ENCODE measurements at places on chromosomes 12 and 14.

- DNase-seq, result no peak
These were observed 77.6 kb upstream of the DACT1 start for GRCh38 chr14:58560208-58560607.

DNA sequence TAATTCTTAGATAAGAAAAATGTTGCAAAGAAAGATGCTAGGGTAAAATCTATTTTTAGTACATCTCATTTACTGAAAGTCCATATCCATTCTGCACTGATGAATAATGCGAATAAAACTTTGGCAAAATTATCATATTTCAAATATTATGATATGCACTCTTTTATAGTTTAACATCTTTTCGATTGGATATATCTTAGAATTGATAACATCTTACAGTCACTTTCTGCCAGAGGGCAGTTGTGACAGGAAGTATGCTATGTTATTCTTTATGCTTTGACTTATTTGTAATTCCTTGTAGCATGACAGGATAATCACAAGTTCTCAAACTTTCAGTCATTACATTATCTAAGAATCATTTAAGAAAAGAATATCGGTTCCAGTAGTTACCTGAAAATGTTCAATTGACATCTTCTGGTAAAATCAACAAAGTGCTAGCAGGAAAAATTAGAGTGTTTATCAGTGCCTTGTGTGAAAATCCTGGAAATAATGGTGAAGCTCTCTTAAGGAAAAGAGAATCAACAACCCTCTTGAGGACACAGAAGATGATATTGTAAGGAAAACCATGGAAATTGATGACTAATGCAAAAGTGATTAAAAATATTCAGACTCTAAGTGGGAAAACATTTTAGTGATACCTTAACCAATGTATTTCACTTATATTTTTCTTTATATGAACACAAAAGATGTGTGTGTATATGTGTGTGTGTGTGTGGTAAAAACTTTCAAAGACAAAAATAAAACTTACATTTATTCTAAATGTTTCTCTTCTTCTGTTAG lies 95.5 kb downstream of the SLC6A15 start:
- DNase-seq, result no peak

DNA sequence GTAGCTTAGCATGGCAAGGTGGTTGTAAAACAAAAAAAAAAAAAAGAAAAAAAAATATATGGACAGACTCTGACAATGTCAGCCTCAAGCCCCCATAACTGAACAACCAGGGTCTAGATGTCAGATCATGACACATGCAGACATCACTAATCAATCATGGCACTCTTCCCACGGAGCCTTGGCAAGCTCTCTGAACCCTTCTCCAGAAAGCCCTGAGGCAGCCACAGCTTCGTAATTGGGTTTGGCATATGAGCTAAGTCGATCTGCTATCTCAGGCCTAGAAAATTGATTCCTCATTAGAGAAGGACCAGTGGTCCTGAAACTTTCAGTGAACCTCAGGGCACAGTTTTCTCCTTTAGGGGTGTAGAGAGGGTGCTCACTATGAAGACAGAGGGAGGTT lies 112.2 kb downstream of the GPR135 start:
- DNase-seq, result no peak

DNA sequence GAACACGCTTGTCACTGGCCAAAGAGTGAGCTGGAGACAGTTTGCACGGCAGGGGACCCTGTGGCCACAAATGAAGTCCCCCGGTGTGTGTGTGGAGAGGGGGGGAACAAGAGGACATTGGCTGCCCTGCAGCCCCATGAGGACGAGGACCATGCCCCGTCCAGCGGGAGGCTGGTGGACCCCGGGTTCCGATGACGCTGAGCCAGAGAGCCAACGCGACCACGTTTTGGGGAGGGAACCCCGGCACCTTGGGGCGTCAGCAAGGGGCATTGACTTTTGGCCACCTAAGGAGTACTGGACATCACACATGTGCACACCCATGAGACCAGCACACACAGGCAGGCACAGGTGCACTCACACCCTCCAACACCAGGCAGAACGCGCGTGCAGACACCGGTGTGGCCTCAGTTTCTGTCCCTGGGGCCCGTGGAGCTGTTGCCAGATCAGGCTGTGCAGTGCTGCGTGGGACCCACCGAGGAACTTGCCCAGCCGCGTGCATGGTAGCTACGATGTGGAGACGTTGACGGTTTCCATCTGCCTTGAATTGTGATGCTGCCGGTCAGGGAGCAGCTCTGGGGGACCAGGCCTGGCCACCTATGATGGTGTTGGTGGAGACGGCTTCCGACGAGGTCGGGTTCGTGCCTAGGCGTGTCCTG lies 26.5 kb downstream of the NOC4L start:
- peak; percentile 63 for DNase-seq

GRCh38 chr12:69028941-69029729 lies 96.2 kb upstream of the CPM start:
- no peak for DNase-seq

DNA sequence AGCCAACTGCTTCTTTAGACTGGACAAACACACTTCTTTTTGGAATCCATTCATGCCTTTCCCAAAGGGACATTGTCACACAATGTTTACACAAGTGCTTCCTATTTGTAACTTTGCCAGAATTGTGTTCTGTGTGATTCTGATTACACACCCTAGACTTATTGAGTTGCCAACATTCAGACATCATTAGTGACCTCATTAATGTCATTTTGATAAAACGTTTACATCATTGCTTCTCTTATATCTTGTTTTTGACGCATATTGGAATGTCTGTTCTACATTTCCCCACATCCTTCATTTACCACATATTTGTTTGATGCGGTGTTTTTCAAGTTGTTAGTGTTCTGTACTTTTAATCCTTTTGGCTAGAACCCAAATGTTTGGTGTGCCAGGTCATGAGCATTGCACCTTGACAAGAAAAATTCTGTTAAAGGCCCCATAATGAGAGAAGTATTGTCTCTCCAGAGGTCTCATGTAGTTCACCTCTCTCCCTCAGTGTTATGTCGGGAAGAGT lies 305.5 kb downstream of the AEBP2 start:
- no peak for DNase-seq

DNA sequence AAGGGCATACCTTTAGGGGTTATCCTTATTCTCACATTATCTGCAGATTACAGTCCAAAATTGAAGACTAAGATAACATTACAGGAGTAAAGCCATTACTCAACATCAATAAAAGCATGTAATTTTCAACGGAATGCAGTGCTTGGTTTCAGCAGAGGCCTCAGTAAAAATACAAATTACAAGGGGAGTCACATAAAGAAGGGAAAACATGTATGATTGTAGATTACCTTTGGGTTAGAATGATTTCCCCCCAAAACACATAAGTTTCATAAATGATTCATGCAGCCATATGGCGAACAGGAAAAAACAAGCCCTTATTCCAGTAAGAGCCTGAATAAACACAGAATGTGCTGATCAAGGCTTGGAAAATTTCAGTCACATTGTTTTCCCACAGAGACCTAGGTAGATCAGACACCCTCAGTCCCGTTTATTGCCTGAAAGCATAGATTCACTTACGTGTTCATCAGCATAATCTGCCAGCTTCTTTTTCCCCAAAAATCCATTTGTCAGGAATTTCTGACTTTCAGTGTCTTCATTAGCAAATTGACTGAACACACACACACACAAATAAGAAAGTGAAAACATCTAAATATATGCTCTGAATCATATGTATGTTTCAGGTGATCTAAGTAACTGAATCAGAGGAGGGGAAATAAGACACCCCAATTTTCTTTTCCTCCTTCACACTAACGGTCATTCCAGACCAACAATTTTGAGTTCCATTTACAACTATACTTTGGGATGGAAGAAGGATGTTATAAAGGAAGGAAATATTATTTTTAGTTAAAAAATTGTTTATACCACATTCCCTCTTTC lies 37.5 kb downstream of the SLC38A4 start:
- DNase-seq, result no peak

DNA sequence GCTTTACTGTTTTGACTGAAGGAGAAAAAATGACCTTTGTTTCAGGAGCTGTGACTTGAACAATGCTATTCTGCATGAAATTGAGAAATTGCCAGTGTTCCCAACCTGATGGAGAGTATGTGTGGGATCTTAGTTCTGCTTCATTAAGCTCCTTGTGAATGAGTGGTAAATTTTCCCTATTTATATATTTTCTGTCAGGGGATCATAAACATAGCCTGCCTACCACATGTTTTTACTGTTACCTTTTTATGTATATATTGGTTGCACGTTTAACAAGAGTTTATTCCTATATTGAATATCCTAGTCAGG lies 271.7 kb downstream of the PDZRN4 start:
- no peak for DNase-seq

DNA sequence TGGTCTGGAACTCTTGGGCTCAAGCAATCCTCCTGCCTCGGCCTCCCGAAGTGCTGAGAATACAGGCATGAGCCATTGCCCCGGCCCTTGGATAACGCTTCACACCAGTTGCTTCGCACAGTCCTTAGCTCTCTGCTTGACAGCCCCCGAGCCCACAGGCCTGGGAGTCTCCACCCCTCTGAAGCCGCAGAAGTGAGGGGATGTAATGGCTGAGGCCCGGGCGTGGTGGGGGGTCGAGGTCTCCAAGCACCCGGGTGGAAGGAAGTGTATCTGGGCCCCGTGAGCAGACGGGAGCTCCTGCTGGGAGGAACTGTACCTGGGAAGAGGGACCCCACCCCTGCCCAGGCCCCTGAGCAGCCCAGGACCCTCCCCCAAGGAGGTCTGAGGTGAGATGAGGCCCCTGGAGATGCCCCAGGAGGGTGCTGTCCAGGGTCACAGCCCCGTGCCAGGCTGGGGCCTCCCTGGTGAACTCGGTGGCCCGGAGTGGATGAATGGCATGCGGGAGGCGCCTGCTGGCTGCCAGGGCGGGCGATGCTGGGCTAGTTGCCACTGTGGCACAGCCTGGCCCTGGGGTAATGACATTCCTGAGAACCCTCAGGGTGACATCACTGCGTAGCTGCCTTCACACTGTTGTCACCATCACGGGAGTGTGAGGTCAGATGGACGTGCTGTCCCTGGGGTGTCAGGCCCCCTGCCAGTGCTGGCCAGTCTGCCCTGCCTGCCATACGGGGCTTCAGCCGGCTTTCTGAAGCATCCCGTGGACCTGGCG lies 48.9 kb downstream of the KIF26A start:
- no peak for DNase-seq

GRCh38 chr14:63543000-63543825 lies at the start of gene PPP2R5E:
TSS of gene PPP2R5E (minus strand) at chr14:63543377. CDS start at chr14:63539685, 3,692 bp downstream.
- peak; percentile 98 for DNase-seq

DNA sequence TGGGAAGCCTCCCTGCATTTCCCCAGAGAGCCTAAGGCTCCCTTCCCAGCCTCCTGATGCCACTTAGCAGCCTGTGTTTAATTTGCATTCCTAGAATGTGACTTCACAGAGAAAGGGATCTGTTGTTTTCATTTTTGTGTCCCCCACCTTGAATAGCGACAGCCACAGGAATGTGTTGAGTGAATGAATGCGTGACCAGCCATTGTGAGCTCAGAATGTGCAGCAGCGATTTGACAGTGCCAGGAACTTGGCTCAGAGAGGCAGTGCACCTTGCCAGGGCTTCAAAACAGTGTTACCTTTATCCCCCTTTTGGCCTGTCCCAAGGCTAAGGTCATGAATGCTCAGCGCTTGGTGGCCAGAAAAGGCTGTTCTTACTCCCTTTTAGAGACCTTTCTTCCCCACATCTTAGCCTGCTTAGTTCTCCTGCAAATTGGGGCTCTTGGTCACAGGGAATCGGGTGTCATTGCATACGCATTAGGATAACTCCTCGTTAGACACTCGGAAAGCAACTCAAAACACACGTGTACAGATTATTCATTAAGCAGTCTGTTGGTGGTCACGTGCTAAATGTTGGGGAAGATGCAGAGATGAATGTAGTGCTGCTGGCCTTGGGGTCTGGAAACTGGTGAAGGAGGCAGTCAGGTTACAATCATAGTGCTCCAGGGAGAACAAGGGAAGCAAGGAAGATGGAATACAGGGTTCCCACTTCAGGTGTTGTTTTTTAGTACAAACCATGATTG lies 9.8 kb downstream of the NTF3 start:
- no peak for DNase-seq

- no peak for DNase-seq
These were observed 201.0 kb downstream of the SSPN start for GRCh38 chr12:26396402-26396801.

GRCh38 chr12:49349266-49349665 lies 2.6 kb downstream of the DNAJC22 start:
- DNase-seq, result peak; percentile 31

- no peak for DNase-seq
These were observed 216.2 kb downstream of the BCL11B start for GRCh38 chr14:99055816-99056215.

GRCh38 chr14:56333359-56334292 lies 215.4 kb downstream of the PELI2 start:
- DNase-seq, result no peak

- no peak for DNase-seq
These were observed 21.8 kb upstream of the RIN3 start for GRCh38 chr14:92491782-92492181.

DNA sequence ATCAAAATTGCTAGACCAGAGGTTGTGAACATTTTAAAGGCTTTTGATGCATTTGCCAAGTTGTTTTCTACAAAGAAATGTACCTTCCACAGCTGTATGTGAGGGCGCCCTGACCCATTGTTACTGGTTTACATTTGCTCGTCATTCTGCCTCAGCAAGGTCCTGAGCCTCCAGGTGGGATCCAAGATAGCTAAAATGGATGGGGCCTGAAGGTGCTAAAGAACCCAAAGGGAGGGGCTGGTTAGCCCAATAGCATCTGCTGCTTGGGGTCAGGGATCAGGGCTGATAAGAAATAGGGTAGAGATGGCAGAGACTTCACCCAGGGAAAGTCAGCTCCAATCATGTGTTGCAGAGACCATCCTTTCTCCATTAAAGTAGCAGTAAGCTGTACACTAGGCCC lies 43.1 kb downstream of the GALNT16 start:
- DNase-seq, result no peak

DNA sequence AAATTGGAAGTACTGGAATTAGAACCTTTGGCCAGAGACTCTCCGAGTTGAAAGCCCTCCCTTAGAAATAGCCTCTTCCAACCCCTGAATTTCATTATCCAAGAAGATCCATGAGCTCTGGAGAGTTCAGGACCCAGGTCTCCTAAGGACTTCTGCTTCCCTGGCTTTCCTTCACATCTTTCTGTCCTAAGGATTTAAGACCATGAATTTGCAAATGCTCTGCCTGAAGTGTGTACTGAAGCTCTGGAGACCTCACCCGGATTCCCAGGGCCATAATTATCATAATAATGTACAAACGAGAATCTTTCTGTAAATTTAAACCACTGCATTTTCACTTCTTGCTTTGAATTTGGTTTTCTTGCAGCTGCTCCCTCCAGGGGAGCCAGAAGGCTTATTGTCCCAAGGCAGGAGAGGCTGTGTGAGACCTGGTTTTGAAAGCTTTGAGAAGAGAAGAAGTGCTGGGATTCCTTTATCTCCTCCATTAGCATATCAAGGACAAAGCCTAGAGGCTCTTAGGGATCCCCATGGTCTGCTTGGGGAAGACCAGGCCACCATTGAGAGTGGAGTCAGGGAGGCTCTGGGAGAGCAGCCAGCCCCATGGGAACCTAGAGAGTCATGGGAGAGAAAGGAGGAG lies 41.1 kb downstream of the GLRX5 start:
- DNase-seq, result no peak

DNA sequence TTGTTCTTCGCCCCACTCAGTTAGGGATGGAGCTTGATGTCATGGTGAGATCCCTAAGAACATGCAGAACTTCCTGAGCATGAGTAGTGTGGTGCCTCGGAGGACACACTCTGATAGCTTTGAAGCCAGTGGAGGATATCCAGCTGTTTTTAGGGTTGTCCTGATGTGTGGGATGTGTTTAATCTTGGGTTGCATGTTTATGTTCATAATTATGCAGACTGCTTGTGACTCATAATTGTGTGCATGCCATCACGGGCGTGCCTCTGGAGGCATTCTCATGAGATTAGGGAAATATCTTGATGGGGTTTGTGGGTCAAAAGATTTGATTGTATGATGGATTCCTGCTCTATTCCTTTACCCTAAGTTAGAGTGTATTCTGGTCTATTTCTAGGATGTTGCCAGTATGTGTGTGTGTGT lies 267.4 kb upstream of the PELI2 start:
- DNase-seq, result no peak
